Hematopoietic multipotent progenitor cell treated with erythropoietin and hydrocortisone succinate and interleukin-3 and kit ligand, for 6 days (in vitro differentiated cells): ENCODE measurements at places on chromosomes 6 and 20.

- no peak for DNase-seq
Measured at GRCh38 chr6:81075974-81076373, 676.5 kb downstream of the TENT5A start.

DNA sequence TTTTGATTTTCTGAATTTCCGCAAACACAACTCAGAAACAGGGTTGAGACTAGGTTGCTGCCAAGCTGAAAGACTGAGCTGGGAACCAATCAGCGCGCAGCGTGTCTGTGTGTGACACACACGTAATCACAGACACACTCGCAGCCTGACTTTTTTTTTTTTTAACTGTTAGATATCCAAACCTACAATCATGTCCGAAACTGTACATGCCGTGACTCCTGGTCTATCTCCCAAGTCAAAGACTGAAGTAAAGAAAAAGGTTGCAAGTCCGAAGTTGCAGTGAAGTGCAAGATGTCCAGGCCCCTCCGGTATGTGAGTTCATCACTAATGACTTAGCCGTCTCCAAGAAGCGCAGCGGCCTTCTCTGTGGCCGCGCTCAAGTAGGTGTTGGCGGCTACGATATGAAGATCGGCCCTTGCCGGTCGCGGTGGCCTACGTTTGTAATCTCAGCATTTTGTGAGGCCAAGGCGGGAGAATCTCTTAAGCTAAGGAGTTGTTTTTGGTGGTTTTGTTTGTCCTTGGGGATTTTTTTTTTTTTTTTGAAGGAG, 108.2 kb downstream of the HFE start:
- DNase-seq = peak; percentile 97

DNA sequence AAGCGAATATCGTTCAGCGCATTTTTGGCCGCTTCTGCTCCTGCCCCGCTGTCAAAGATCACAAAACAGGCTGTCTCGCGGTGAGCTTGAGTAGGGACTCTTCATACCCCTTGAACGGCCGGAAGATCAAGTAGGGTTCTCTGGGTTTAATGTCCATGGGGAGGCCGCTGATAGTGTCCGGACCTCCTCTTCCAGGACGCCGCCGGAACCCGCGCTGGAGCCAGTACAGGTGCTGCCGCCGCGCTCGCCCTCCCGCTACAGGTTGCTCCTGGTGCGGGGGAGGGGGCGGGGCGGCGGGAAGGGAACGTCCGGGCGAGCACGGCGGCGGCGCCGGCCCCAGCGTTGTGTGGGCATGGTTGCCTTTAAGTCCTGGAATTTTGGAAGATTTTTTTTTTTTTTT, 67.4 kb downstream of the KHDC1L start:
- no peak for DNase-seq

GRCh38 chr20:25081065-25081729, 744 bp downstream of the VSX1 start:
- peak; percentile 66 for DNase-seq

DNA sequence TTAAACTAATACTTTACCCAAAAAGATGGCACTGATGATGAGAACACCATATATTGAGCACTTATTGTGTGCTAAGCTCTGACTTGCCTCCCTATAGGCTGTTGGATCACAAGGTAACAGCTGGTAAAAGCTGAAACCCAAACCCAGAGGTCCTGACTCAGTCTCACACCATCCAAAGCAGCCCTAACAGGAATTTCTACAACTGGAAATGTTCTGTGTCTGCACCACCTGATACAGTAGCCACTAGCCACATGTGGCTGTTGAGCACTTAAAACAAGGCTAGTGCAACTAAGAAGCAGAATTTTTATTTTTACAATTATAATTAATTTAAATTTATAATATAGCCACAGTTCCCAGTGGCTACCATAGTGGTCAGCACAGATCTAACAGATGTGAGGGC, 15.6 kb upstream of the MATN4 start:
- DNase-seq = no peak
